ENCODE measurements at places on chromosomes 4 and X.

GRCh38 chr4:101953949-101954348 is 163.4 kb downstream of the BANK1 start:
- DNase-seq: no peak

GRCh38 chrX:25356456-25356855 is 340.7 kb upstream of the ARX start:
- no peak for DNase-seq

DNA sequence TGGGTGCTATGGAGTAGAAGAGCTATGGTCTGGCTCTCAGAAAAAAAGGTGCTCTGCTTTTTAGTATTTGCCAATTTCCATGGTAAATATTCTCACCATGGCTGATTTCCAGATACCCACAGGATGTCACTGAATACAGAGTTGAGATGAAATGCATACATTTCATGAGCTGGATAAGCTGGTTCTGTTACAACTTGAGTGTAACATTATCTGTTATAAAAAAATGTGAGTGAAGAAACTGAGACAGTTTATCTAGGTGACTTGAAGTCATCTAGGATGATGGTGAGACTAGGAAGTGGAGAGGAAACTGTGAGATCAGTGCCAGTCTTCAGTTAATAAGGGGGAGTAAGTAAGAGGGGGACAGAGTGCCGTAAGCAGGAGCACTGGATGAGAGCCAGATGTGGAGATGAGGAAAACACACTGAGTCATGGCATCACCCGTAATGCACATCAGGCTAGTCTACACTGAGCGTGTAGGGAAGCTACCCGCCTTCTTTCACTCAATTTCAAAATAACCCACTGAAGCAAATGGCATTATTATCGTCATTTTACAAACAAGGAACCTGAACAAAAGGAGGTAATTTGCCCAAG is 5.0 kb downstream of the HPSE start:
- DNase-seq: no peak

DNA sequence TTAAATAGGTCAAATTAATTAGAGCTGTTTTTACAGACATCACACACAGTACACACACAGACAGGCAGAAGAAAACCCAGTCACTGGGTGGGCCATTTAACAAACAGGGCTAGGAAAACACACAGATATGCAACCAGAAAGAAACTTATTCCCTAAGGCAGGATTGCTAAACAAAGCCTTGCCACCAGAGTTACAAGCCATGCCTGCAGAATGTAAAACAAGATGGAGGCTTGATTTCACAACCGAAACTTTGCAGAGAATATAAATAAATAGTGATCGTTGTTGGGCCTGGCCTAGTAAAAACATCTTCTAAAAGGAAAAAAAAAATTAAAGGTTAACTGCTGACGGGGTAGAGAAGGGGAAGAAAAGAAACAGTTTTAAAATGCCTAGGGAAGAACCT is 212.3 kb downstream of the NAP1L3 start:
- DNase-seq: no peak

DNA sequence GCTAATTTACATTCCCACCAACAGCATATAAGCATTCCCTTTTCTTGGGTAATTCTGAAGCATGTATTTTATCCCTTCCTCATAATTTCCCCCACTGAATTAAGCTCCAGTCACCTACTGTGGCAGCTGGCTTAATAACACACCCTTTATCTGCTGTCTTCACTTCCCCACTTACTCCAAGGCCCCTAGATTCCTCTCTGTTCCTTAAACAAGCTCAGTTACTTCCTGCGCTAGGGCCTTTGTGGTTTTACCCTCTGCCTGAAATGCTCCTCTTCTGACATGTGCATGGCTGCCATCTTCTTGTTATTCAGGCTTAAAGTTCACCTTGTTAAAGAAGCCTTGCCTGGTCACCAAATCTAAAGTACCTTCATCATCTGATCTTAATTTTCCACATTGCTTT is 47.2 kb upstream of the RPS6KA3 start:
- DNase-seq: no peak

- DNase-seq: peak; percentile 51
Observed at GRCh38 chrX:149871940-149872339, 9.0 kb upstream of the MAGEA8 start.

DNA sequence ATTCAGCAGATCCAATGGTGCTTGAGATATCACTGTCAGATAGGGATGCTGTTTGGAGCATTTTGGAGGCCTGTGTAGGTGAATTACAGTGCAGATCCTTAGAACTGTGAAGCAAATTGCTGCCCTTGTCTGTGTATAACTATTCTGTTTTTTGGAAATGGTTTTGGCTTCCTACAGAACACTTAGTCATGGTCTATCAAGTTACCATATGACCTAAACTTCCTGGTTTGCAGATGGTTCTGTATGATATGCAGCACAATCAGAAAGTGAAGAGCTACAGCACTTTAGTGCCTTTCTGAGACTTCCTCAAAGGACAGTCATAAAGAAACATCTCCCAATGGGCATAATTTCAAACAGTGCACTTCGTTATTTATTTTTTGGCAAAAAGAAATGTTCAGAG is 688.6 kb downstream of the SH3BGRL start:
- no peak for DNase-seq

GRCh38 chrX:154050113-154050495 is 30.4 kb upstream of the IRAK1 start:
- no peak for DNase-seq

DNA sequence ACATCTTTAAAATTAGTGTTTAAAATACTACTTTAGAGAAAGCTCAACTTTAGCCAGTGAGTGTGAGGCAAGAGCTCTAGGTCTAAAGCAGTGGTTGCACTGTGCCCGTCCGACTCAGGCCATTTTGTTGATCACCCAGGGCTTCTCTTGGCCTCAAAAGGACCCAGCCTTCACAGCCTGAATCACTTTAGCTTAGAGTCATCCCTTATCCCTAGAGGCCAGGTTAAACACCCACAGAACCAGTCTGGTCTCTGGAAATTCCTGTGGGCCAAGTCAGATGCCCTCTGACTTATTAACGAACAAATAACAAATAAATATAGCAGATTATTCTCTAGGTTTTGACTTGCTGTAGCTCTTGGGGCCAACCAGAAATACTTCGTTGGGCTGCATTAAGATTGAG is 102.3 kb downstream of the WWC2 start:
- no peak for DNase-seq

DNA sequence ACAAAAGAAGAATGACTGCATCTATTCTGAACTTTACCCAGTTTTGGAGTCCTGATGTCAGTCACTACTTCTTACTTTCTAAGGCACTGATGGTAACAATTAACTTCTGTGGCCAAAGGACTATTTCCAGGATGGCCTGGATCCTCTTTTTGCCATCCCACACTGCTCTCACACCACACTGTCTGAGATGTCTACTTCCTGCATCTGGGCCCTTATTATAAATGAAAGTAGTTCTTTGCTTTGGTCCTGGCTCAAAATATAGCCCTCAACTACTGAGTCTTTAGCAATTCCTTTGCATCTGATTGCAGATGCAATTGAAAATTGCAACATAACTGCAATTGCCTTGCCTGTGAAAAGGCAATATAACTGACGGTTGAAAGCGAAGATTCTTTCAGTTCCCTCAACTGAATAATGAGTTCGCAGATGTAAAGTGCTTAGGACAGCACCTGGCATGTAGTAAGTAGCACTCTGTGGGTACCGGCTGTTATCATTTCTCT is 44.2 kb downstream of the COQ2 start:
- DNase-seq: no peak

GRCh38 chr4:162403419-162403818 is 239.6 kb upstream of the FSTL5 start:
- DNase-seq: no peak

DNA sequence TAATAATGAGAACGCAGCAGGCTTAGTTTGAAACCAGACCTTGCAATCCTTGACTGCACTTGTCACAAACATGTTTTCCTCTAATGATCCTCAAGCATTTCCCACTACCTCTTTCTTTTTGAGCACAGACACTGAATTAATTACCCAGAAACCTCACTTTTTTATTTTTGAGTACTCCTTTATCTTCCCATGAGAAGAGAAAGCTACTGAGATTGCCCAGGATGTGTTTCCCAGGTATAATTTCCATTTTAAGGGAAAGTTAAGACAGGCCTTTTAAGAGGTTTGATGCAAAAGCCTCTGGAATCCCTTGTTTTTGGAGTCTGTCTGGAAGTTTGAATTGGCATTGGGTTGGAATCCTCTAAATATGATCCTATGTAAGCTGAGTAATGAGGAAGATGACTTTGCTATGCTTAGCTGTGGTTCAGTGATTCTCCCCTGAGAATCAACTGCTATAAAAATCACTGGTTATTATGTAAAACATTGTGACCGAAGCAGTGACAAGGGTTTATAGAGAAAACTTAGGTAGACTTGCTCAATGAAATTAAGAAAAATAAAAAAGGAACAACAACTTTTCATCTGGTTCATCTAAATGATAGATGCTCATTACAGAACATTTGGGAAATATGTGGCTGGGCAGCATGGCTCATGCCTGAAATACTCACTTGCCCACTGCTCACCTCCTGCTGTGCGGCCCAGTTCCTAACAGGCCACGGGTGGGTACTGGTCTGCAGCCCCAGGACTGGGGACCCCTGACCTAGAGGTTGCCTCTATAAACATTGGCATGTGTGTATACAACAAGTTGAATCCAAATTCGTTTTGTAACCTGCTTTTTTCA is 10.8 kb upstream of the RHOH start:
- DNase-seq: no peak

GRCh38 chrX:20523626-20524312 is 257.1 kb upstream of the RPS6KA3 start:
- DNase-seq: no peak

DNA sequence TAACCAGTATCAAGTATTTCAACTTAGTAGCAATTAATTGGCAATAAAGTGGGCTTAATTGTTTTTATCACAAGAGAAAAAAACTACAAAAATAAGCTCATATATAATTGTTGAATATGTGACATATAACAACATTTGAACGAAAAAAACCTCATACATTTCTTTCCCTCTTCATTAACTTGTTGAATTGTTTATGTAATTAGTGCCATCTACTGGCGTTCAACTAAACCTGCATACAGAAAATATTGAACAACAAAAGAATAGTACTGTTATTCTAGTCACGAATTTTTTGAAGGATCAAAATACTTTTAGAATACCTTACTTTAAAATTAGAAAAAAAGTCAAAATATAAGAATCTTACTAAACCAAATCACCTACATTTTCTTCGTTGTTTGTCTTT is 586.5 kb upstream of the FTHL17 start:
- DNase-seq: no peak

- no peak for DNase-seq
Observed at GRCh38 chr4:148454835-148455234, 12.6 kb upstream of the NR3C2 start.

DNA sequence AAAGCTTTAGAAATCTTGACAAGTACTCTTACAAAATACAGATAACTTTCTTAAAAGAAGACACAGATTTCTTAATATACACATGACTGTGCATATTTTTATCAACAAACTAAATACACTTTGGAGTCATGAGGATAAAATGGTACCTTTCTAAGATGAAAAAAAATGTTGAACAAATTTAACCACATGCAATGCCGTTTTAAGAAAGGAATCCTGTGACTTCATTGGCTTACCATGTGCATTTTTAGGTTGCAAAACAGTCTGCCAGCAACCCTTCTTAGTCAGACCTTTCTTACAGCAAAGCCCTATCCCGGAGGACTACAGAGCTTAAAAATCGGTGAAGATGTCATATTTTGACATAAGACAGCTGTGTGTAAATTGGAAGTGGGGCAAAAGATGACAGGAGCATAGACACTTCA is 51.7 kb downstream of the GASK1B start:
- DNase-seq: no peak

DNA sequence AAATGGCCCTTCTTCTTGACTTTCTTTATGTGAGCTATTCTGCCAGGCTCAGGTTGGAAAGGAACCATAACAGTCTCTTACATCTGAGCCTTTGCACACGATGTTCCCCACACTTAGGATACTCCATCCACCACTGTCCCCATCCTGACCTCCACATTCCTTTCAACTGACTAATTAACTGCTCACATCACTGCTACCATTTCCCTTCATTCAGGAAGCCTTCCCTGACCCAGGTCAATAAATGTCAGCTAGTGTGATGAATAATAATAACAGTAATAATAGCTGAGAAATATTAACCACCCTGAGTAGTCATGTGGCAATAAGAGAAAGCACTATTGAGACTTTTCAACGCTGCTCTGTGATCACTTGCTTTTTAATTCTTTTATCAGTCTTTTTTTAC is 291.7 kb downstream of the KCNIP4 start:
- no peak for DNase-seq

DNA sequence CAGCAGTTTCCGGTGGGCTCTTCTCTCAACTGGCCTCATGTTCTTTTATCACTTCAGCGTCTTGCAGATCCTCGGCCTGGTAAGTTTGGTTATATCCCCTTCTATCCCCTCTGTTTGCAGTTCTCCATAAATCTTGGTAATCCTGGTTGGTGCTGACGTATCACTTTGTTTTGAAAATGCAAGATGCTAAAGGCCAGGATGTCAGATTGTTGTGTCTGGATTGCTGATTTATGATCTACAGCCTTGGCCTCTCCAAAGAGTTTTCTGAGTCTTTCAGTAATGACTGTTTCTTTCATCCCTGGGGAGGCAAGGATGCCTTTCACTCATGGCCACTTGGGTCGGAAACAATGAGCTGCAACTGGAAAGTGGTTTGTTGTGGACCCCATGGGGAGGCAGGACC is 146.4 kb downstream of the AMMECR1 start:
- no peak for DNase-seq
